Kidney epithelial cell (primary cell): ENCODE measurements at places on chromosomes 1 and 21.

- DNase-seq = no peak
Observed at GRCh38 chr1:229186373-229187056, 84.4 kb upstream of the RAB4A start.

DNA sequence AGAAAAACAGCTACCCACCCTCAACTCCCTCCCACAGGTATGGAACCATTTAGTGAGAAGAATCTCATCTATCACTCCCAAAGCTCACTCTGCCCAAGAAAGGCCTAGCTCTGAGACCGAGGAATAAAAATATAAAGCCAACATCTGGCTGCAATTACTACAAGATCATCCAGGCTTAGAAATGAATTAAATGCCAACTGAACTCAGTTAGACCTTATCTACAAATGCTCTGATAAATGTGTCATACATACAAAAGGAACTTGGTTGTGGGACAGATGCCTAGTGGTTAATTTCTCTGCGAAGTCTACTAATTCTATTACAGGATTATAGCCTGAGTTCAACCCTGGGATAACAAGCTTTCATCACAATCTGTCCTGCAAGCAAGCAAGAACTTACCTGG lies 6.7 kb downstream of the ADIPOR1 start:
- no peak for DNase-seq

DNA sequence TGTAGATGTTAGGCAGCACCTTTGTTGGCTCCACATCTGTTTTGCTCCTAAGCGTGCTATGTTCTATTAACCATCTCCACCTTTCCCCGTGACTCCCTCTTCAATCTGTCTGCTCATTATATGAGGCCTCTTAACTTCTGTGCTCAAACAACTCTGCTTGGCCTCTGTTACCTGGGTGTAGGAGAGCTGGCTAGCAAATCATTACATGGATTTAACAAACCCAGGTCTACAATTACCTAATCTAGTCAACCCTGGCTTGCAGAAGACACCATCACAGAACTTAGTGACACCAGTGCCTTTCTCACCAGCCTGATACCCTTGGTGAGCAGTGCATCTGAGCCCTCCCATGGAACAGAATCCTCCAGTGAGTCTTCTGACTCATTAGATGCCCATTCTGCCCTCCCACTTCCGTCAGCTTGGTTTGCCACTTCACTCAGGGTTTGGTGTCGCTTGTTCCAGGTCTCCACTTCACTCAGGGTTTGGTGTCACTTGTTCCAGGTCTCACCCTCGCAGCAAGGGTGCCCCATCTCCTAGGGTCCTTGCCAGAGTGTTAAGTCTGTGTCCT lies 92.0 kb upstream of the KIF26B start:
- no peak for DNase-seq

DNA sequence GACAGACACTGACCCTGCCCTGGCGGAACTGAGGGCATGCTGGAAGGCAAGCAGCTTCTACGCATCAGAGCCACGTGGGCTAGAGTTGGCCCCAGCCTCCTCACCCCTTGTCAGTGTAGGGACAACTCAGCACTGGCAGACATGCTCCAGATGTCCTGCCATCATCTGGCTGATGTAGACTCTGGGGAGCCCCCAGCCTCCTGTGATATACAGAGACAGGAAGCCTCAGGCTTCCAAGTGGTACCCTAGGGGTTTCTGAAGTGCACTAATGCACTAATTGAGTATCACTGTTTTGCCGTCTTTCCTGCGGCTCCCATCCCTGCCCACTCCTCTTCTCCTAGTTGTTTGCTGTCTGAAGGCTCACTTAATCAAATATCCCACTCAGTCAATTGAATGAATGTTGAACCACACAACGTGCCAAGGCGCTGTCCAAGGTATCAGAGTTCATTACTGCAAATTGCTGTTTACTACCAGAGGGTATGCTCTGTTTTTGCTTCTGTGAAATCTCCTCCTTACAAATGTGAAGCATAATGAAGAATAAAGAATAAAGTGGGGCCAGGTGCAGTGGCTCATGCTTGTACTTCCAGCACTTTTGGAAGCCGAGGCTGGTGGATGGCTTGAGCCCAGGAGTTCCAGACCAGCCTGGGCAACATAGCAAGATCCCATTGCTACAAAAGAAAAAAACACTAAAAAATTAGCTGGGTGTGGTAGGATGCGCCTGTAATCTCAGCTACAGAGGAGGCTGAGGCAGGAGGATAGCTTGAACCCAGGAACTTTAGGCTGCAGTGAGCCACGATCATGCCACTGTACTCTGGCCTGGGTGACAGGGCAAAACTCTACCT lies 76.4 kb upstream of the ZBTB18 start:
- DNase-seq = no peak

DNA sequence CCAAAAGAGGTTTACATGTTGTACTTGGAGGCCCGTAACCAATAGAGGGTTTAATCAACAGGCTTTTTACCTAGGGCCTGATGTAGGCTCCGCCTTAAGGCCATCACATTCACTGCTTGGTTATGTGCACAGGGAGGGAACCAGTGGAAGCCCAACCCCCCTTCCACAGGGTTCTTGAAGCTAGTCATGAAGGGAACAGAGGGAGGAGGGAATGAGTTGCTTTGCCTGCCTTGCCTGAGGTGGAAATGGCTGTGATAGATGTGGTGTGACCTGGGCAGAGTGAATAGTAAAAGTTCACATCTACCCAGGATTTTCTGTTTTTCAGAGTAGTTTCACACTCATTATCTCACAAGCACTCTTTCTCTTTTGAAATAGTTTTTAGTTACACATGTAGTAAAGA lies 215.1 kb downstream of the ST6GALNAC3 start:
- no peak for DNase-seq

DNA sequence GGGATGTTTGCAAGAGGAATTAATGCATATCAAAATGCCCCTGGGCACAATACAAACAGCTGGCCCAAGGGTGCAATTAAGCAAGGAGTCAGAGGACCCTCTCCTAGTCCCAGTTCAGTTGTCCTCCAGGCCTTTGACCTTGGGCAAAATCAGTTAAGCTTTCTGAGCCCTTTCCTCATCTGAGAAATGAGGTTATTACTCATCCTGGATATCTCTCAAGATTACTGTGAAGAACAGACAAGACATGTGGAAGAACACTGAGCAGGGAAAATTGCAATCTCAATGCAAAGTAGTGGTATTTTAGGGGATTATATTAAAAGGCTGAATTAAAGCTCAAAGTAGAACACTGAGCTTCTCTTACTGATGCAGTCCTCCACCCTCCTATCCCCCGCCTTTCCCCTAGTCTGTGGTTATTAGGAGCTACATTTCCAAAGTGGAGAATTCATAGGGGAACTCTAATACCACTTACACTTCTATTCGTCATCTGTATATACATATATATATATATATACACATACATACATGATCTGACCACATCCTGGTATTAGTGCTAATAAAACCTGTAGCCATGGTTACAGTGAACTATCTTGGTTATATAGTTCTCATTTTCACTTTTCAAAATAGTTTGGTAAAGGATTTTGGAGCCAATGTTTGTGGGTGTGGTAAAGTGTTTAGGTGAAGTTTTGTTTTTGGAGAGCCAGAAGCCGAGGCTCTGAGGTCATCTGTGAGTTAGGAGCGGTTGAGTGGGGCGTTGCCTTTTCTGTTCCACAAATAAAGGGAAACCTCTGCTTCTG lies 18.1 kb downstream of the KIAA0040 start:
- no peak for DNase-seq

GRCh38 chr21:43944078-43944633 lies 68.0 kb upstream of the TRAPPC10 start:
- no peak for DNase-seq

GRCh38 chr1:209747580-209748262 lies 8.1 kb upstream of the TRAF3IP3 start:
- peak; percentile 88 for DNase-seq

- no peak for DNase-seq
Observed at GRCh38 chr1:175797576-175797975, 54.2 kb upstream of the TNR start.

GRCh38 chr21:45478115-45478801 lies 64.0 kb downstream of the SLC19A1 start:
- DNase-seq = no peak
